ENCODE measurements at places on chromosomes 5 and 9.

DNA sequence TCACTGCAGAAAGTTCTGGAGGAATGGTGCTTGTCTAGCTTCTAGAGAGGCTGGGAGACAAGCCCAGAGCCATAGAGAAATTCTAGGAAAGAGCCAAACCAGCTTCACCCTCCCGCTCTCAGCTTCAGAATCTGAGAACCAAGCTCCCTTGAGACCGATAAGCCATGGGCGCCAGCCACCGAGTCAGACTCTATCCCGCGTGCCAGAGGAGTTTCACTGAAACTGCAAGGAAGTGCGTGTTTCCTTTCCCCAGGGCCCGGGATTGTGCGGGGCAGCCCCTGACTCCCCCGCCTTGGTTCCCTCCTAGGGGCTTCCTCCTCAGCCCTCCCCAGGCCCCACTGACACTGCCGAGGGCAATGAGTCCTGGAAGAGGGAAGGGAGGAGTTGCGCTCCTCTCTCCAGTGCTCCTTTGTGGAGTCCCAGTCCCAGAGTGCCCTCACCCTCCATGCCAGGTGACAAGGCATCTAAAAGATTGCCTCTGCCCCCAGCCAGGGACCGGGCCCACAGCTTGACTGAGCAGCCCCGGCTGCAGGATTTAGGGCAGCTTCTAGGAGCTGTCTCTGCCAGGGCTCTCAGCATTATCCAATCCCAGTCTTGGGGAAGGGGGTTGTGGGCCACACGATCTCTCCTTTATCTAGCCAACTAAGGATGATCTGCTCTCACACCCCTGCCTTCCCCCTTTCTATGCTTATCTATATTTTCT lies 18.4 kb upstream of the TCF7 start:
- DNase-seq = no peak

DNA sequence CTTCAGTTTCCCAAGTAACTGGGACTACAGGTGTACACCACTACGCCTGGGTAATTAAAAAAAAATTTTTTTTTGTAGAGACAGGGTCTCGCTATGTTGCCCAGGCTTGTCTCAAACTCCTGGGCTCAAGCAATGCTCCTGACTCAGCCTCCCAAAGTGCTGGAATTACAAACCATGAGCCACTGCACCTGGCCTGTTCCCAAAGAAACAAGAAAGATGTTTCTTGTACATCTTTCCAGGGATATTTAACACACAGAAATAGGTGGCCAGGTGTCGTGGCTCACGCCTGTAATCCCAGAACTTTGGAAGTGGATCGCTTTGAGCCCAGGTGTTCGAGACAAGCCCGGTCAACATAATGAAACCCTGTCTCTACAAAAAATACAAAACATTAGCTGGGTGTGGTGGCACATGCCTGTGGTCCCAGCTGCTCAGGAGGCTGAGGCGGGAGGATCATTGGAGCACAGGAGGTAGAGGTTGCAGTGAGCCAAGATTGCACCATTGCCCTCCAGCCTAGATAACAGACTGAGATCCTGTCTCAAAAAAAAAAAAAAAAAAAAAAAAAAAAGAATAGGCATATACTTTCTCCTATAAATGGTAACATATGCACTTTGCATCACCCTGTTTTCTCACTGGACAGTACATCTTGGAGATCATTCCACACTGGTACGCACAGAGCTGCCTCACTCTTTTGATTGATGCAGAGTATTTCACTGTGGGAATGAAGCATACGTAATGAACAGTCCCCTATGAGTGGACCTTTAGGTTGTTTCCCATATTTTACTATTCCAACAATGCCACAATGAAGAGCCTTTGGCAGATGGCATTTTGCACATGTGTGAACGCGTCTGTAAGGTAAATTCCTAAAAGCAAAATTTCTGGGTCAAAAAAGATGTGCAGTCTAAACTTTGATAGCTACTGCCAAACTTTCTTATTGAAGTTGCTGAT lies 2.0 kb upstream of the GRHPR start:
- DNase-seq = no peak

DNA sequence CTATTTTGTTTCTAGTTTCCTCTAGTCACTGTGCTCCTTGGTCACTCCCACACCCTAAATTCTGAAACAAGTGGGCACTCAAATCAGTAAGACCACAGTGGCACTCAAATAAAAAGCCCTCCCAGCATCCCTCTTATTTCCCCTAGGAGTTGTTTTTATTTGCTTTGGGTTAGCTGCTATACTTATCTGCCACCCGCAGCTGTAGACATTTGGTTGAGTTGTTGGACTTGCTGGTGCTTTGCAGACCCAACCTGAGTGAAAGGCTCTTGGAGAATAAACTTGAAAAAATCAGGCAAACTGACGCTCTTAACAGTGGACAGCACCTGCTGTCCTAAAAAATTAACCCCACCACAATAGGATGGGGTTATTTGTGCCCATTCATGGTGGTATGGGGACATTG lies 203.0 kb downstream of the SPATA31A6 start:
- no peak for DNase-seq

GRCh38 chr9:80554301-80554700 lies 982.5 kb downstream of the TLE4 start:
- no peak for DNase-seq

GRCh38 chr9:676780-677438 lies 164.6 kb upstream of the DMRT1 start:
- no peak for DNase-seq

- DNase-seq = no peak
Observed at GRCh38 chr9:95641586-95641985, 124.8 kb upstream of the PTCH1 start.

GRCh38 chr5:109849478-109850088 lies 159.9 kb downstream of the MAN2A1 start:
- DNase-seq = no peak

DNA sequence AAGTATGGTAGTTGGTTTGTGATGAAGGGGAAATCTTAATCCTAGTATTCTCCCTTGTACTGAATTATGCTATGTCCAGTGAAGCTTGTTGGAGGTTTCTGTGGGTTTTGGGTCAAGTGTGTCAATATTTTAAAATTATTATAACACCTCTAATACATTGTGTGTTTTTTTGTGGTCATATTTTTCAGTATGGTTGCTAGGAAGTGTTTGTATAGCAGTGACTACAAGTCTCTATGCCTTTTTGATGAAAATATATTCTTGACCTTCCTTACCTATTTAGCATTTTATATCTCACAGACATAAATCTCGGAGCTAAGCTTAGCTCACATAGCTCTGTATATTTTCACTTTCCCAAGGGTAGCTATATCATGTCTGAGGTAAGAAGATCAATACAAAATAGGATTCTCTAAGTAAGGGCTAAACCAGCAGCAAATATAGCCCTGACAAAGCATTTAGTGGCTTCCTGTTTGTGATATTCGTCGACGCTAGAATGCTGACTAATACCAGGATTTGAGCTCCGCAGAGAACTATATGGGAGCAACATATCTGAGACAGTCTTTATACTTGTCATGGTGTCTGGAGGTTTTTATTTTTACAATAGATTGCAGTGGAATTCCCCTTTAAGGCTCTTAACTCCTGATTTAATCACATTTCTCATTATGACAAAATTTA lies 82.3 kb downstream of the MACIR start:
- no peak for DNase-seq

- DNase-seq = no peak
Observed at GRCh38 chr5:83118976-83119375, 41.6 kb downstream of the XRCC4 start.

- no peak for DNase-seq
Observed at GRCh38 chr9:26754509-26755164, 138.0 kb downstream of the CAAP1 start.

GRCh38 chr5:133794771-133795415 lies 173.5 kb downstream of the C5orf15 start:
- no peak for DNase-seq

DNA sequence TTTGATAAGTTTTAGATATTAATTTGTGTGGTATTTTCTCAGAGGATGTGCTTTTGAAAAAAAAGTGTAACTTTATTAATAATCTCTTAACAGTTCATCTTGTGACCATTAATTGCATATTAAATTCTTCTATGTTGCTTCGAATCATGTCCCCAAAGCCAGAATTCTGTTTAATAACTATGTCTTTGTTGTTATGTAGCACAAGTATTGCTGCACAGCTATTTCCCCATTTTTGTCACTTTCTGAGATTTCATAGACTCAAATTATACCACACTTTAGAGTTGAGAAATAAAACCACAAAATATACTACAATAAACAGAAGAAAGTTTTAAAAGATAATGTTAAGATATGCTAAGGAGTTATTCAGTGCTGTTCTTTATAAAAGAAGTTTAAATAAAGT lies 2.8 kb downstream of the MEF2C start:
- DNase-seq = no peak

DNA sequence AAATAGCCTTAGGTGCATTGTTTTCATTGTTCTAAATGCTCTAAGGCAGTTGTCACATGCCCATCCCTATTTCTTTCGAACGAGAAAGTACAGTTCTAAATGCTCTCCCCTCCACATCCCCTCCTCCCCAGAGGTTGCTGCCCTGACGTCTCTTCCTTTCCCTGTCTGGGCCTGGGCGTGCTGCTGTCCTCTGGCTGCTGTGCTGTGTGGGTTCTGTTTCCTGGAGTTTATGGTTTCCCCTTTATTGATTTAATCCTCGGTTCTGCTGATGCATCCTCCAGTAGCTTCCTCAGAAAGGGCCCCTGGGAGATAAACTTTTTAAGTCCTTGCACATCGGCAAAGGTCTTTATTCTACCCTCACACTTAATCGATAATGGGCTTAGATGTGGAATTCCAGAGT lies 48.8 kb downstream of the MVB12B start:
- no peak for DNase-seq

DNA sequence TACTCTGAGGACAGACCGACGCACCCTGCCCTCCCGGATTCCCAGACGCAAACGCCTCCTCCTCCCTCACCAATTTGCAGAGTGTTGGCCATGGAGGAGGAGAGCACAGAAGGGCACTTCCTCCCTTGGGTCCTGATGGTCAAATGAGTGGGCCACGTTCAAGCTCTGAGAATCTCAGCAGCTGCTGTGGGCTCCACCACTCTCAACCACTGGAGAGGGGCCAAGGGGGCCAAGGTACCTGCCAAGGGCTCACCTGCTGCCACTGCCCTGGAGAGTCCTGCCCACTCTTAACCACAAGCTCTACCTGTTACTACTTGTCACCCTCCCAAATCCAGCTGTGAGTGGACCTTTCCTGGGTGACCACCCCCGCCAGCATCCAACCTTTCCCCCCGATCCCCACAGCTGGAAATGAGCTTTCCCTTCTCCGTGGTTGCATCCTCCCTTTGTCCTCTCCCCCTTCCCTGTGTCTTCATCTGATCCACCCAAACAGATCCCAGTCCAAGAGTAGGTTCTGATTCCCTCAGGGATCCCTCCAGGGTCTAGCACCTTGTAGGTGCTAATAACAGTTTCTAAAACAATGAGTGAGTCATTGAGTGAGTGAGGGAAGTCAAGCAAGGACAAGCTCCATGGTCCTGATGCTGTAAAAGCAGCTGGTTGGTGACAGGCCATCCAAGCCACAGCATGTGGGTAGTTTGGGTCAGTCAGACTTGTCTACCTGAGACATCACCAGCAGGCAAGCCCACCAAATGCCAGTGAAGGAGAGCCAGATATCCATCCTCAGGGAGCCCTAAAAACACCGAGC lies 69.7 kb downstream of the FAM114A2 start:
- DNase-seq = no peak

GRCh38 chr5:150166650-150167511 lies at the start of gene CDX1:
Gene CDX1, plus strand, starts transcription at chr5:150166778. Its CDS starts 99 bp downstream, at chr5:150166877.
- DNase-seq = no peak

DNA sequence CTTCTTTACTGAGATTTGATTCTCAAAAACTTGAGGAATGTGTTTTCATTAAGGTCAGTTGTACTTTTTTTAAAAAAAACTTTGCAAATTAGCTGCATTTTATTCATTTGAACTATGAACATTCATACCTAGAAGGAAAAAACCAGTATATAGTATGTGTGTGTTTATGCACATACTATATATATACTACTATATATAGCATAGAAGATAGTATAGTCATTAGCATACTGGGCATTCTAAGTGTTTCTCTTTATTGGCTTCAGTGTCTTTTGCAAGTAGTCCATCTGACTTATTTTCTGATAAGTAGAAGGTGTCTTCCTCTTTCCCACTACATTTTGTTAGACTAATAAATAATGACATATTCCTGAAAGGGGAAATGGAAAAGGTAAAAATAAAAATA lies 33.0 kb downstream of the ELOVL7 start:
- no peak for DNase-seq

DNA sequence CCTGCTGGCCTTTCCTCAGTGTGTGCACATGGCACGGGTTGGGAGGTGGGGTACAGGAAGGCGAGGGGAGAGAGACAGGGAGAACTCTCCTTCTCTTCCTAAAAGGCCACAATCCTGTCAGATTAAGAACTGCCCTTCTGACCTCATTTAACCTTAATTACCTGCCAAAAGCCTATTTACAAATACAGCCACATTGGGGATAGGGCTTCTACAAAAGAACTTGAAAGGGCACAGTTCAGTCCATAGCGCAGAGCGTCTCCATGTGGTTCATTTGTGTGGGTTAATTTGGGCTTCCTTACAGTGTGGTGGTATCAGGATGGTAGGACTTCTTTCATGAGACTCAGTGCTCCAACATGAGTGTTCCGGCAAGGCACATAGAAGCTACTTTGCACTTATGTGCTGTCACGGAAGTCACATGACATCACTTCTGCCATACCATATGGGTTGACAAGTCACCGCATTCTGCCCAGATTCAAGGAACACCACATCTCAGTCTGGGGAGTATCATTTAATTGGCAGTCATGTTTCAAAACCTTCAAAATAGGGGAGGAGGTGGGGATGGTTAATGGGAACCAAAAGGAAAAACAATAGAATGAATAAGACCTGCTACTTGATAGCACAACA lies 46.8 kb downstream of the NLN start:
- DNase-seq = no peak

DNA sequence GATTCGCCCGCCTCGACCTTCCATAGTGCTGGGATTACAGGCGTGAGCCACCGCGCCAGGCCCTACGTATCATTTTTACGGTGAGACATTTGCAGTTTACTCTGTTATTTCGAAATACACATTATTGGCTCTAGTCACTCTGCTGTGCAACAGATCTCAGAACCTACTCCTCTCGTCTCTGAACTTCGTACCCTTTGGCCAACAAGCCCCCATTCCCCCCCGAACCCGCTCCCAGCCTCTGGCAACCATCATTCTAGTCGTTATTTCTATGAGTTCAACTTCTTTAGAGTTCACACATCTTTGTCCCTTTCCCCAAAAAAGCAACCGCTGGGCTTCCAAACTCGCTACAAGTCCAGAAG lies 735 bp downstream of the PTGR1 start:
- DNase-seq = no peak

GRCh38 chr9:110898358-110898757 lies 139.9 kb downstream of the LPAR1 start:
- no peak for DNase-seq

GRCh38 chr9:85971731-85972130 lies 30.8 kb downstream of the NAA35 start:
- DNase-seq = no peak

GRCh38 chr5:32172923-32173266 lies 1.2 kb downstream of the GOLPH3 start:
- DNase-seq = no peak
